Inflammatory macrophage (primary cell): ENCODE measurements at places on chromosomes 3 and 15.

DNA sequence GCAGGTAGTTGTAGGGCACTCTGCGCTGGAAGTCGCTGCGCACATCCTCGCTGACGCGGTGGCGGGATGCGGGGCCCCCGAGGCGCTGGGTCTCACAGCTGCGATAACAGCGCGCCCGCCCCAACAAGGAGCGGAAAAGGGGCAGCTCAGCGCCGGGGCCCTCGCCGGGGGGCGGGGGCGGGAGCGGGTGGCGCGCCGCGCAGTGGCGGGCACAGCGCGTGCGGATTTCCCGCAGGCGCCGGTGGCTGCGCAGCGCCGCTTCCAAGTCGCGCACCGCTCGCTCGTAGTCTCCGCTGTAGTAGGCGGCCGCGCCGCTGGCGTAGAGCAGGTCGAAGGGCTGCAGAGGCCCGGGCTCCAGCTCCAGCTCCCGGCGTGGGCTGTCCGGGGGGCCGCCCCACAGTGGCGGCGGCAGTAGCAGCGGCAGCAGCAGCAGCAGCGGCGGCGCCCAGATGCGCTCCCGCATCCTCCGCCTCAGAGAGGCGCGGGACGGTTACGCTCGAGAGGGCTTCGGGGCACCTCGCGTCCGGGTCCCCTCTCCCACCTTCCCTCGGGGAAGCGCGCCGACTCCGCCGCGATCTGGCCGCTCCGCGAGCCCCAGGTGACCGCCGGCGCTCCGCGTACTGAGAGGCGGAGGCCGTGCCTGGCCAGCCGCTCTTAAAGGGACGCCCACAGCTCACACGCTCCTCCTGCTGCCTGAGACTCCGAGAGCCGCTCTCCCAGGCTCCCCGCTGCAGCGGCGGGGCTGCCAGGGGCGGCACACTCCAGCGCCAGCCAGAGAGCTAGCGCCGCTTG, at the start of gene P3H2:
P3H2 (minus strand) TSS at position 629 of the 792 bp plus-strand sequence; CDS start at position 463, 166 bp downstream.
- DNase-seq, result peak; percentile 38

GRCh38 chr3:52056521-52056967, at the start of gene DUSP7:
Gene DUSP7, minus strand, starts transcription at chr3:52056571. Its CDS starts 205 bp downstream, at chr3:52056366.
- DNase-seq, result peak; percentile 81

DNA sequence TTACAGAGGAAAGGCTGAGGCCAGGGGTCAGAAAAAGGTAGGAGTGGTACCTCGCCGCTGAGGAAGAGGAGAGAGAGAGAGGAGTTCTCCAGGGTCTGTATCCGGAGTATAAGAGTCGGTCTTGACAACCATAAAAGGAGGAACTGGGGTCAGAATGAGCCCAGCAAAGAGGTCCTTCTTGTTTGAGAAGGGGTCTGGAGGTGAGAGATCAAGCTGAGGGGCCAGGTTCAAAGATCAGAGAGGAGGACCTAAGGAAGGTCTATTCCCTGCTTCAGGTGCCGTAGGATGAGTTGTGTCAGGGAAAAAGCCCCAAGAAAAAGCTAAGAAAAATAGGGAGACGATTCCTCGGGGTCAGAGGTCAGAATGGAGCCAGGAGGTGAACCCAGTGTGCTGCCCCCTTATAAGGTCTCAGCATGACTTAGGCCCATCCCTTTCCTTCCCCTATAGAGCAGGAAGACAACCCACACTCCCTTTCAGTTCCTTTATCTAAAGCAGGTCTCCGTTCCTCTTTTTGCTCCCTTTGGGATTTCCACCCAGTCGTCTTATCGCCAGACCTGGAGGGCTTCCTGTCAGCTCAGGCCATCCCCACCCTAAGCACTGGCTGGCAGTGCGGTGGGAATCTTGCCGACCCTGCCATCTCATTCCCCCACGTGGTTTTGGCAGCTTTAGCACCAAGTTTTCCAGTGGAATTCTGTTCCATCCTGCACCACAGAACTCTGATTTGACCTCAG, 651 bp downstream of the MTMR14 start:
- peak; percentile 91 for DNase-seq

DNA sequence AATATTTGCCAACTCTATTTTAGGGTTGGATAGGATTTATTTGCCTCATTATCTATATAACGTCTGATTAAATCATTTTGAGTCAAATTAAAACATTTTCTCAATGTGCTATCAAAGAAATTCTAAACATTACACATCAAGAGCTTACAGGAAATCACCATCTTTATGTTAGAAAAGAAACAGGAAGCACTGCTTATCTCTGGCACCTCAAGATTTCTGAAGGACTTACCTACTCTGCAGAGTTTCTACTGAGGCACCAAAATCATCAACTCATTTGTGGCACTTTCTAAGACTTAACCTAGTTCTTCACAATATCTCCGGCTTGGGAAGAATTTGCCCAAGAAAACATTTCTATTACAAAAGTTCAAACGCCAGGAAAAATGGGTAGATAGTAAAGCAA, 181.3 kb upstream of the EOMES start:
- no peak for DNase-seq

- DNase-seq, result no peak
These were observed 161.5 kb downstream of the FOXP1 start for GRCh38 chr3:71421820-71422566.

DNA sequence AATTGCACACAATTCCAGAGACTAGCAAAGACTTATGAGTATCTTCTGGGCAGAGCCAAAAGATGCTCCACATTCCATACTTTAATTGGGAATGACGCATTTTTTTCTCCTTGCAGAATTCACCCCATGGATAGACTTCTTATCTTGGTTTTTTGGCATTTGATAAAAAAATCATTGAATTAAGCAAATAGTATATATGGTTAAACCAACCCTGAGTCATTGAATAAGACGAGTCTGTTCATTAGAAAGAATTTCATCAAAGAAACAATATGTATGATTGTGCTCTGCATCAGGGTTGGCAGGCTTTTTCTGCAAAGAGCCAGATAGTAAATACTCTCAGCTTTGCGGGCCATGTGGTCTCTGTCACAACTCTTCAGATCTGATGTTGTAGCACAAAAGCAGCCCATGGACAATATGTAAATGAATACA, 9.2 kb upstream of the PDZRN3 start:
- no peak for DNase-seq

DNA sequence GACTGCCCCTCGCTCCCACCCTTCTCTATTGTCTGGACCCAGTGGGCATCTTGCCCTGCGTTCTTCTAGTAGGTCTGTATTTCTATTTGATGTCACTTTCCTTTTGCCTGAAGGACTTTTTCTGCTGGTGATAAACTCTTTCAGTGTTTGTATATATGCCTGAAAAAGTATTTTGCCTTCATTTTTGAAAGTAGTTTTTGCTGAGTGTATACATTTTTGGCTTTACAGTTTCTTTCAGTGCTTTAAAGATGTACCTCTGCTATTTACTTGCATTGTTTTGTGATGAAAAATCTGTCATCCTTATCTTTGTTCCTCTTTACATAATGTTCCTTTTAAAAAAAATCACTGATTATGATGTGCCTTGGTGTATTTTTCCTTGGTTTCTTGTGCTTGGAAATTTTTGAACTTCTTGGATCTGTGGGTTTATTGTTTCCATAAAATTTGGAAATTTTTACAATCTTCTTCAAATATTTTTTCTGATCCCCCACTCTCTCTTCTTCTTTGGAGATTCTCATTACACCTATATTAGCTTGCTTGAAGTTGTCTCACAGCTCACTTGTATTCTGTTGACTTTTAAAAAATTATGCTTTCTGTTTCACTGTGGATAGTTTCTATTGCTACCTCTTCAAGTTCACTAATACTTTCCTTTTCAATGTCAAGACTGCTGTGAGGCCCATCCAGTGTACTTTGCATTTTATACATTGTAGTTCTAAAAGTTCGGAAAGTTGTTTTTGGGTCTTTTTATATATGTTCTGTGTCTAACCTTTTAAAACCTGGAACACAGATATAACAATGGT, 67.8 kb downstream of the RGMA start:
- no peak for DNase-seq

- DNase-seq, result no peak
These were observed 32.0 kb upstream of the PRICKLE2 start for GRCh38 chr3:64257100-64257755.

GRCh38 chr3:31210068-31210645, 315.7 kb upstream of the GADL1 start:
- DNase-seq, result peak; percentile 30

- no peak for DNase-seq
These were observed 9.1 kb downstream of the SLC49A4 start for GRCh38 chr3:122803977-122804376.

DNA sequence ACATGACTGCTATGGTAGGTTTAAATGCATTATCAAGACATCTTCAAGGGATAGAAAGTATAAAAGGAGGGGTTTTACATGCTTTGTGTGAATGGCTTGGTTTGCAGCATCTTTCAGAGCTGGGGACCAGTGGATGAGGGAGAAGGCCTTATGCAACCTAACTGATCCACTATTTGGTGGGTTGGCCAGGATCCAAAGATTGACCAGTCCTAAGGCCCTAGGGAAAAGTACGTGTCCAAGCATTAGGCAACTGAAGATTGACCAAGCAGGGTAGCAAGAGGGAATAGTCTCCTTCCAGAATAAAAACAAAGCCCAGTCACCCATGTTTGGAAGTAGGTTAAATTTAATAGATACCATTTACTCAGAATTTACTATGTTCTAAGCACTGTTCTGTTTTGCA, 509.3 kb downstream of the EPHB1 start:
- no peak for DNase-seq
